ENCODE measurements at places on chromosomes 1 and 21. TPM values are rescaled to one million over a fixed set of nuclear protein-coding genes. Genes with fewer than 3 reads are reported as not detected.

The PRAMEF17 gene
- not detected for total RNA-seq

DNA sequence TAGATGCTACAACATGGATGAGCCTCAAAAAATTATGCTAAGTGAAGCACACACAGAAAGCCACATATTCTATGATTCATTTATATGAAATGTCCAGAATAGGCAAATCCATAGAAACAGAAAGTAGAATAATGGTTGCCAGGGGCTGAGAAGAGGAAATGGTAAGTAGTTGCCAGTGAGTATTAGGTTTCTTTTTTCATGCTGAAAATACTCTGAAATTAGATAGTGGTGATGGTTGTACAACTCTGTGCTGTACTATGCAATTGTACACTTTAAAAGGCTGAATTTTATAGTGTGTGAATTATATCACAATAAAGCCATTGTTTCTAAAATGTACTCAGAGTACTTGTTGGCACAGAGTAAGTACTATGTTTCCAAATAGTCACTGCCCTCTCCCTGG, 15.5 kb upstream of the GFI1 start:
- DNase-seq, result no peak

DNA sequence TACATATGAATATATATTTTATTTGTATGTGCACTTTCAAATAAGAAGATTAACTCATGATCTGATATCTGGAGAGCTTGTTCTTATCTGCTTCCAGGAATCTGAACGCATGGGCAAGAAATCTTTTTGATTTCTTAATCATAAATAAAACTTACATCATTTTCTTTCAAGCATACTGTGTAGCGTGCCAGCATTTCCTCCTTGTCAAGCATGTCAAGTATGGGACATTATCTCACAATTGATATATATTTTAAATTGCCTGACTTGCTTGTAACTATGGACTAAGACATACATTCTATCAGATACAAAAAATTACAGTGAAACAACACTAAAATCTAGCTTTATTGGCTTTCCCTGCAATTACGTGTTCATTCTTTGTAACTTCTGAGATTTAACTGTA, 1128.2 kb downstream of the PLA2G4A start:
- no peak for DNase-seq

GRCh38 chr1:160739098-160739511, at the start of gene SLAMF7:
Gene SLAMF7 (plus strand): TSS chr1:160739247. CDS start chr1:160739302, 55 bp downstream.
- no peak for DNase-seq

The KRTAP12-4 gene
- not detected for total RNA-seq

DNA sequence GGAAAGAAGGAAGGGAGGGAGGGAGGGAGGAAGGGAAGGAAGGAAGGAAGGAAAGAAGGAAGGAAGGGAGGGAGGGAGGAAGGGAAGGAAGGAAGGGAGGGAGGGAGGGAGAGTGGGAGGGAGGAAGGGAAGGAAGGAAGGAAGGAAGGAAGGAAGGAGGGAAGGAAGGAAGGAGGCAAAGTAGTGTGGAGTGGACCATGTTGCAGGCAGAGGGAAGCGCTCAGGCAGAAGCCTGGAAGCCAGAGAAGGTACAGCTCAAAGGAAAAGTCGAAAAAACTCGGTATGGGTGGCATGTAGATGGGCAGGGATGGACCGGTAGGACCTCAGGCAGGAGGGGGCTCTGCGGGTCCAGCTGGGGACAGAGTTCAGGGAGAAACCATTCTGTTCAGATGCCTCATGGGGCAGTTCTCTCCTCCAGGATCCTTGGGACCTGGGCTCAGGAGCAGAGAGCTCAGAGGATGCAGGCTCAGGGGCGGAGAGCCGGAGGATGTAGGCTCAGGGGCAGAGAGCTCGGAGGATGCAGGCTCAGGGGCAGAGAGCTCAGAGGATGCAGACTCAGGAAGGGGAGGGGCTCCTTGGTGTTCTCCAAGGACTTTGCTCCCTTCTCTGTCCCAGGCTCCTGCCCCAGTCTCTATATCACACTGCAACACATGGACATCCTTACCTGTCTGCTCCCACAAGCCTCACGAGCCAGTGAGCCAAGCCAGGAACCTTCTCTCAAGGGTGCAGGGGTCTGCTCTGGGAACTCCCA, 13.6 kb upstream of the PADI3 start:
- DNase-seq, result no peak

GRCh38 chr1:204941421-204942338, 71.0 kb downstream of the NFASC start:
- DNase-seq, result peak; percentile 61

- no peak for DNase-seq
Measured at GRCh38 chr1:197001828-197002227, 24.5 kb downstream of the CFHR5 start.

- DNase-seq, result no peak
Measured at GRCh38 chr1:243841507-243841906, 8.5 kb downstream of the AKT3 start.

The NTMT2 gene
- 0.41 TPM for total RNA-seq

- no peak for DNase-seq
Measured at GRCh38 chr1:42176902-42177519, 12.5 kb upstream of the GUCA2A start.

DNA sequence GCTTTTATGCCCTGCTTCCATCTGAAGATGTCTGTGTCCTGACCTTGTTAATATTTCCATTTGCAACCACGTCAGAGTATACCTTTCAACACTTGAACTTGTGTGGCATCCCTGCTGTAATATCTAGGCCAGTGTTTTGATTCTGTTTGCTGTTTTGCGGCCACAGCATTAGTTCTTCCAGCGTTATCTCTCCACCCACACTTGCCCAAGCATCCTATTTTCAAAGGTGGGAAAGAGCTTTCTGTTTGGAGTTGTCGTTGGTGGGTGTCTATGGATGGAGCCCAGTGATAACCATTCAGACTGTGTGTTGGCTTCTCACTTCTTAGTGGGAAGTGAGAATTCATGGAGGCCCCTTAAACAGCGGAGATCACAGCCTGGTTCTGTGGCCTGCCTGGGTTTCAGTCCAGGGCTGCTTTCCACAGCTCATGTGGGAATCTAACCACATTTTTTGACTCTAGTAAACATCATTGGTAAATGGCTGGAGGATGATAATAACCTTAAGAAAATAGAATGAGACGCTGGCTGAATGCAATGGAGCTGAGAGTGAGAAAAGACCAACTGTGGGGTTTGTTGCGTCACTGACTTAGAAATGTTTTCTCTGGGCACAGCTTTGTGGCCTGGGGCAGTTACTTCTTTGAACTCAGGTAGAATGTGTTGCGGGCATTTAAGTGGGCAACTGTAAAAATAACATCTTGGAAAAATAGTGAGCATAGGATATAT, 7.6 kb downstream of the TENT5C start:
- DNase-seq, result no peak

The PIGR gene
- not detected for total RNA-seq

DNA sequence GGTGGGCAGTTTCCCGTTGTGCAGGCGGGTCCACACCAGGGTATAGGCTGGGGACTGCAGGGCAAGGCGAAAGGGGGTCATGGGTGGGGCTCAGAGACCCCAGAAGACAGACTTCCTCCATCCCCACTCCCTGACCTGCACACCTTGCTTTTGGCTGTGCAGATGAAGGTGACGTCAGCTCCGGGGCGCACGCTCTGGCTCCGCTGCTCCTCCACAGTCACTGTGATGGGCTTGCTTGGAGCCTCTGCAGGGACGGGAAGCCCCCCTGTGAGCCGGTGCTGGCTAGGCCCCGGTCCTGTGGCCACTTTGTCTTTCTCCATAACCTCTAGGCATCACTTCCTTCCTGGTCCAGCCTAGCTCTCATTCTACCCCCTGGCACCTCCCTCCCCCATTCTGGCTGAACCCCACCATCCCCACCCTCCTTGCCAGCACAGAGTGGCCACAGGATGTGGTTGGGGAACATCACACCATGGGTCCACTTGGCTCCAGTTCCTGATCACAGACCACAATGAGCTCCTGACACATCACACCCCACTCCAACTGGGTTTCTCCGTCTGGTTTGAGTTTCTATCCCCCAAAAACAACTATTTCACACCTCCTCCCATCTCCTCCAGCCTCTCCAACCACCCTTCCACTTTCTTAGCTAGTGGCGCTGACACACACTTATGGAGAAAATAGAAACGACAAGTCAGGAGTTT, 45.2 kb downstream of the LDLRAD2 start:
- DNase-seq, result no peak

The GBP2 gene
- total RNA-seq, result not detected

- DNase-seq, result no peak
Measured at GRCh38 chr1:31739346-31739745, 24.8 kb downstream of the ADGRB2 start.

DNA sequence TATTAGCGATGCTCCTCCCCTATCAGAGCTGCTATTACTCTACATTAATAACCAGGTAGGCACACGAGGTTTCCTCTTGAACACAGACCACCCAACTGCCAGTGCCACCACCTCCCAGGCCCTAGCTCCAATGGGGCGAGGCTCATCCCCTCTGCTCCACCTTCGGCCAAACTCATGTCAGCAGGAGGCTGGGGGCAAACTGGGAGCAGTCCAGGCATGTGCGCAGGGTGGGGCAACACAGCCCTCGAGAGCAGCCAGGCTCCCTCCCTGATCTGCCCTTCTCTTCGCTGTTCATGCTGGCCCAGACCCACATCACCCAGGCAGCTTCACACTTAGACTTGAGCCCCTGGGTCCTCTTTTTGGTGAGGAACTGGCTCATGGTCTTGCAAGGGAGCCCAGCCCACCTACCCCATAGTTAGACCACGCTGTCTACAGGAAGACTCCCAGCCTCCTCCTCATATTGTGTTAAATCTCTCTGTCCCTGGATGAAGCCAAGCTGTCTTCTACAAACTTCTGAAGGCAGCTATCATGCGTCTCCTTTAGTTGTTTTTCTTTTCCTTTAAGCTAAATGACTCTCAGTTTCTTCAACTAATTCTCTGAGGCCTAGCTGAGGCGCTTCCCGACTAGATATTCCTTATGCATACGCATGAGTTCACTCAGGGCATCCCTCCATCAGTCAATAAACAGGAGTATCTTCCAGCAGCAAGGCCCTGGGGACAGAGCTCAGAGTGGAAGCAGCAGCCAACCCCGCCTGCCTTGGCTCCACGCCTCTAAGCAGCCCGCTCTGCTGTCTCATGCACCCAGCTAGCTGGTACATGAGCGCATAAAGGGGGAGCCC, 12.0 kb downstream of the TMEM9 start:
- DNase-seq, result no peak

GRCh38 chr1:117657031-117657430, 51.2 kb downstream of the TENT5C start:
- no peak for DNase-seq

The SPRR2E gene
- total RNA-seq, result not detected

DNA sequence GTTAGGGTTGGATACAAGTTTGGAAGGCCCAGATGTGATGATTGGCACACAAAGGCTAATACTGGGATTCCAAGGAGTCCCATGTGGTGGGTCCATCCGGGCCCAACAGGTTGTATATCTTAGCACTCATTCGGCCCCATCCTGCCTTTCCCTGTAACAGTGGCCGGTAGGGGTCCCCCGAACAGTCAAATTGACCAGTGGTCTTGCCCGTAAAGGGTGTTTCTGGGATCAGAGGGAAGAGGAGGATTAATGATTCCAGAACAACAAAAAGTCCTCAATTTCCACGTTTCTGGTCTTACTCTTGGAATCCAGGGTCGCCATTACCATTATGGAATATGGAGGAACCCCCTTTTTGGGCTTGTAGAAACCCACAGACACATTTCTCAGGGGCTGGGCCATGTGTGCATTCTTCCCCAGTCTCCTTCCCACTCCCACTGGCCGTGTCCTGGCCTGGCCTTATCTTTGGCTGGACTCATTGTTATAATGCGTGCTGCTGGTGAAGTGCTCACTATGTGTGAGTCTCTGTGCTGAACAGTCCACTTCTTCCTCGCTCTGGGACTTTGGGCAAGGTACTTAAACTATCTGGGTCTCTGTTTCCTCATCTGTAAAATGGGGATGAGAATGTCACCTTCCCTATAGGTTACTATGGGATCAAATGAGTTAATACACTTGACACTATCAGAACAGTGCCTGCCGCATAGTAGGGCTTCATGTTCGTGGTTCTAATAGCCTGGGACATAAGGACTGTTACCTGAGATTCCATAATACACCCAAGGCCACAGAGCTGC, 161.8 kb downstream of the DYRK1A start:
- DNase-seq, result no peak

The CA6 gene
- not detected for total RNA-seq

GRCh38 chr1:205715628-205716027, 34.4 kb downstream of the NUCKS1 start:
- no peak for DNase-seq

DNA sequence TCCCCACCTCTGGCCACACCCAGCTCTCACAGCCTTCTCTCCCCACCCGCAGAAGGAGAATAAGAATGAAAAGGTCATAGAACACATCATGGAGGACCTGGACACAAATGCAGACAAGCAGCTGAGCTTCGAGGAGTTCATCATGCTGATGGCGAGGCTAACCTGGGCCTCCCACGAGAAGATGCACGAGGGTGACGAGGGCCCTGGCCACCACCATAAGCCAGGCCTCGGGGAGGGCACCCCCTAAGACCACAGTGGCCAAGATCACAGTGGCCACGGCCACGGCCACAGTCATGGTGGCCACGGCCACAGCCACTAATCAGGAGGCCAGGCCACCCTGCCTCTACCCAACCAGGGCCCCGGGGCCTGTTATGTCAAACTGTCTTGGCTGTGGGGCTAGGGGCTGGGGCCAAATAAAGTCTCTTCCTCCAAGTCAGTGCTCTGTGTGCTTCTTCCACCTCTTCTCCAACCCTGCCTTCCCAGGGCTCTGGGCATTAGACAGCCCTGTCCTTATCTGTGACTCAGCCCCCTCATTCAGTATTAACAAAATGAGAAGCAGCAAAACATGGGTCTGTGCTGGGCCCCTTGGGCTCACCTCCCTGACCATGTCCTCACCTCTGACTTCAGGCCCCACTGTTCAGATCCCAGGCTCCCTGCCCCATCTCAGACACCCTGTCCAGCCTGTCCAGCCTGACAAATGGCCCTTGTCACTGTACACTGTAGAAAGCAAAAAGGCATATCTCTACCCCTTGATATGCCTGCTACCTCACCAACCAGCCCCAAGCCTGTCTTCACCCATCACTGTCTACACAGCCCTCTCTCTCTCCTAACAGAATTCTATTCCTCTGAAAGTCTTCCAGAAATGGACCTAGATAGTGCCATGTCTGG, 3.2 kb downstream of the S100A9 start:
- no peak for DNase-seq

DNA sequence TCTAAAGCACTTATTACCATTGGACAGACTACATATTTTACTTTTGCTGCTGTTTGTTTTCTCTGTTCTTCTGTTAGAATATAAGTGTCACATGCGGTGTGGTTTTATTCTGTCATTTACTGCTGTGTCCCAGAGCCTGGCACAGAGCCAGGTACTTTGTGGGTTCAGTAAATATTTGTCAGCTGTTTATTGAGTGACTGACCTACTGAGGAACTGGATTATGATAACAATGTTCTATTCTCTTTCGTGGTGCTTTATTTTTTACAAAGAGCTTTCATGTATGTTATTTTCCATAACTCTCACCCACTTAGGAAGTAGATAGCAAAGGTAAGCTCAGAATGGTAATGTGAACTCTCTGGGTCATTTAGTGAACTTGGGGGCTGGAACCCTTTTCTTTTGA, 118.8 kb downstream of the RWDD3 start:
- no peak for DNase-seq
